ENCODE measurements at places on chromosomes 3 and 15. TPM values are rescaled to one million over a fixed set of nuclear protein-coding genes. Genes with fewer than 3 reads are reported as not detected.
A peak's percentile ranks its signal among the peaks of the same experiment; 100 is the strongest.

GATM gene
- polyA plus RNA-seq, result not detected

CPN2 gene
- not detected for polyA plus RNA-seq

FAM174B gene
- 1.8 TPM for polyA plus RNA-seq

- peak; percentile 65 for DNase-seq
- H3K27ac ChIP-seq, result peak overlapping the region; percentile 44
- no peaks in the 10 kb centered on the region for H3K36me3 ChIP-seq
- H3K27me3 ChIP-seq, result no peaks in the 10 kb centered on the region
- peaks cover 12% of the 10 kb centered on the region for H3K4me1 ChIP-seq
- H3K4me3 ChIP-seq, result no peak overlapping the region
Observed at GRCh38 chr15:34304613-34305012, 33.0 kb downstream of the SLC12A6 start.

DNA sequence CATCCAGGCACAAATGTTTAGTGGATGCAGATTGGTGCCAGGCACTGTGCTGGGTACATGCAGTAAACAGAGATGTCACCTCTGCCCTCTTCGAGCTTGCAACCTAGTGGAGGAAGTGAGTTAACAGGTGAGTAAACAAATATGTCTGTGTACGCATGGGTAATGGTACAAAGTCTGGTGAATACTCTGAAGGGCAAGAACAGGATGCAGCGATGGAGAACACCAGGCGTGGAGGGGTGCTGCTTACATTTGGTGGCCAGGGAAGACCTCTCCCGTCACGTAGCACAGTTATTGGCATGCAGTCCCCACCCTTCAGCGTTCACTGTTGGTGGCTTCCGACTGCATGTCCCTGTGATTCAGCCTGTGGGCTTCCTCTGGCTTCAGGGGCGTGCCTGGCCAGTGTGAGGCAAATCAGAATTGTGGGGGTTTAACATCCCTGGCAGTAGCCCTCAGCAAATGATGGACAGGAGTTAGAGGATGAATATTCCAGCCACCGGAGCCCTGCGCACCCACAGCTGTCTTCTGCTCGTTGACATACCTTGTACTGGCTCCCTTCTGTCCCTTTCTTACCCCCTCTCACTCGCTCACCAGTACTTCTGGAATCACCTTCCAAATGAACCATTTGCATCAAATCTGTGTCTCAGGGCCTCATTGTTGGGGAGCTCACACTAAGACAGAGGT, 9.1 kb upstream of the HDAC11 start:
- no peaks in the 10 kb centered on the region for H3K4me1 ChIP-seq
- no peak overlapping the region for H3K27ac ChIP-seq
- H3K4me3 ChIP-seq, result no peak overlapping the region
- no peaks in the 10 kb centered on the region for H3K36me3 ChIP-seq

- DNase-seq, result no peak
- no peaks in the 10 kb centered on the region for H3K27me3 ChIP-seq
- no peak overlapping the region for H3K27ac ChIP-seq
- no peak overlapping the region for H3K4me3 ChIP-seq
- no peaks in the 10 kb centered on the region for H3K36me3 ChIP-seq
Observed at GRCh38 chr15:58425185-58425584, 6.6 kb upstream of the LIPC start.

GRCh38 chr3:134992586-134992985, 197.5 kb downstream of the EPHB1 start:
- H3K27me3 ChIP-seq, result no peaks in the 10 kb centered on the region
- no peaks in the 10 kb centered on the region for H3K4me1 ChIP-seq
- no peak for DNase-seq
- no peak overlapping the region for H3K27ac ChIP-seq

DNA sequence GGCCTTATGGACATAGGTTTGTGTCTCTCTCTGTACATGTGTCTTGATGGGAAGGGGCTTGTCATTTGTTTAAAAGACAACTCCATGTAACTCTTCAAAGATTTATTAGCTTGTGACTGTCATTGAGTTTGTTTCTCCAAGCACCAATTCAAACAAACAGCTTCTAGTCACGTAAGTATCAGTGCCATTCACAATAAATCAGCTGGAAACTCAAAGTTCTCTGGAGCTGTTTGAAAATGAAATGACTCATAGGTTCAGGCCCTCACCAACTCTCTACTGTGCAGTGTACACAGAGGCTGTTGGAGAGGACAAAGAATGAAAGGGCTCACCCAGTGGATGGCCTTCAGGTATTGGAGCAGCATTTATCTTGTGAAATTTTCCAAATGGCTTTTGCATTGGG, 476.3 kb downstream of the AGBL1 start:
- H3K4me3 ChIP-seq, result no peak overlapping the region
- no peaks in the 10 kb centered on the region for H3K36me3 ChIP-seq
- H3K27me3 ChIP-seq, result no peaks in the 10 kb centered on the region
- no peaks in the 10 kb centered on the region for H3K4me1 ChIP-seq
- no peak for DNase-seq

- H3K36me3 ChIP-seq, result no peaks in the 10 kb centered on the region
- H3K27me3 ChIP-seq, result no peaks in the 10 kb centered on the region
- no peak overlapping the region for H3K4me3 ChIP-seq
- H3K4me1 ChIP-seq, result no peaks in the 10 kb centered on the region
- DNase-seq, result no peak
- H3K27ac ChIP-seq, result no peak overlapping the region
Observed at GRCh38 chr3:18779704-18780103, 354.6 kb upstream of the SATB1 start.

- no peaks in the 10 kb centered on the region for H3K4me1 ChIP-seq
- no peak overlapping the region for H3K4me3 ChIP-seq
- no peaks in the 10 kb centered on the region for H3K27me3 ChIP-seq
- H3K36me3 ChIP-seq, result no peaks in the 10 kb centered on the region
Observed at GRCh38 chr3:32973982-32974381, 22.5 kb downstream of the CCR4 start.

GRCh38 chr15:88284318-88284998, 27.9 kb upstream of the NTRK3 start:
- no peaks in the 10 kb centered on the region for H3K4me1 ChIP-seq
- no peak for DNase-seq
- no peak overlapping the region for H3K4me3 ChIP-seq
- H3K27ac ChIP-seq, result no peak overlapping the region
- peaks cover 40% of the 10 kb centered on the region for H3K27me3 ChIP-seq

DNA sequence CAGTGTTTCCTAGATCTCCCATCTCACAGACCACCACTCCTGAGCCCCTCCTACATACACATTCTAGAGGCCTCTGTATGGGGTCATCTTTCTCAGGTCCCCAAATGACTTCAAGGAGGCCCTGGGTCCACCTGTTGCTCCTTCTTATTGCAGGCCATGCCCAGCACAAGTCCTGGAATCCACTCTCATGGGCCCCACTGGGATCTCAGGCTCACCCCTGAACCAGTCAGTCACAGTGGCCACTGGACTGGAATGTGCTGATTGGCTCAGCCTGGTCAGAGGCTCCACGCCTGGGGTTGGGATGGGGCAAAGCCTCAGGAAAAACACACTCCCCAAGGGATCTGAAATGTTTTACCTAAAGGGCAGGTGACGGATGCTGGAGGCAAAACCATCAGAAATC, 55.7 kb downstream of the SPSB4 start:
- no peak for DNase-seq
- H3K27ac ChIP-seq, result no peak overlapping the region

- H3K27ac ChIP-seq, result no peak overlapping the region
- DNase-seq, result no peak
Observed at GRCh38 chr3:66165660-66166059, 55.1 kb upstream of the SLC25A26 start.
